H9 (cell line): ENCODE measurements at places on chromosomes 6 and 20. TPM values are rescaled to one million over a fixed set of nuclear protein-coding genes. Genes with fewer than 3 reads are reported as not detected.

The LPA gene
- total RNA-seq = 0.13 and 0.15 TPM in 2 replicates

- no peak for DNase-seq
Observed at GRCh38 chr20:59255256-59255655, 45.2 kb upstream of the EDN3 start.

DNA sequence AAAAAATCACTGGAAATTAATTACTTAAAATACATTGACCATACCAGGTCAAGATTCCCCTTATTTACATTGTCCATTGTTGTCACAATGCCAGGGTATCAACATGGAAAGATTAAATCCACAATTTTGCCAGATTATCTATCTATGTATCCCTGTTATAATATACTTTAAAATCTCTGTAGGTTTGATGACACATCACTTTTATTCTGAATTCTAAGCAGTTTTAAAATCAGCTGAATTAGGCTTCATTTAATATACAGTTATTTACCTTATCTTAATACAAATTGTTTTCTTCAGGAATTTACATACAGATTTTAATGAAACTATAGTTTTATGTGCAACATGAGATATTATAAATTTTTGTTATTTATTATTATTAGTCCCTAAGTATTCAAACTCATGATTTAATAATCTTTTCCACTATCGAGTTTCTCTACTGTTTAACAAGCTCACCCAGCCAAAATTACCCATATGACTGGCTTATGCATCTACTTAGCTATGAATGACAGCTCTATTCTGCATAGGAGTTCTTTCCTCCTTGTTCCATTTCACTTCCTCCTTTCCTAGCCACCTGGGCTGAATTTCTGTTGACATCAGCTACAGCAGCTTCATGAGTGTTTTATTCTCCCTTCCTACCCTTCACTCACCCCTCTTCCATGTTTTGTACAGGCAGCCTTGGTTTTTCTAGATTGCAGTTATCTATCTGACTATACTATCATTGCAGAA lies 654.2 kb upstream of the MAP3K7 start:
- no peak for DNase-seq

DNA sequence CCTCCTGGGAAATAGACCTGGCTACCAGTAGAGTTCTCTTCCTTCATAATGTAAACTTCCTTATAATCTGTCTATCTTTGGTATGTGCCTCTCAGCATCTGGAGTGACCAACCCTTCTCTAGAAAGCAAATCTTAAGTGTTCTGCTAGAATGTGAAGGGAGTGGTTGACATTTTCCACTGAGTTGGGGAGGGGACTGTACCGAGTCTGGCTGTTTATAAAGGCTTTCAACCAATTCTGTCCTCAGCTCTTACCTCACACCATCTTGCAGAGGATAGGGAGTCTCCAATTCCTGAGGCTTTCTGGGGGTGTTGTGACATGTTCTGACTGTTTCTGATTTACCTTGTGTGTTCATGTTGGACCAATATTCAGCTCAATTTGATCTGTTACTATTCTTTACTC lies 39.6 kb downstream of the FAM217A start:
- DNase-seq = no peak

The TTK gene
- total RNA-seq = 46.4 and 47.5 TPM in 2 replicates

The ZC2HC1B gene
- total RNA-seq = not detected in 2 replicates

The HTR1B gene
- total RNA-seq = 0.83 and 1.1 TPM in 2 replicates

The CEBPB gene
- 22.6 and 25.3 TPM in 2 replicates for total RNA-seq

DNA sequence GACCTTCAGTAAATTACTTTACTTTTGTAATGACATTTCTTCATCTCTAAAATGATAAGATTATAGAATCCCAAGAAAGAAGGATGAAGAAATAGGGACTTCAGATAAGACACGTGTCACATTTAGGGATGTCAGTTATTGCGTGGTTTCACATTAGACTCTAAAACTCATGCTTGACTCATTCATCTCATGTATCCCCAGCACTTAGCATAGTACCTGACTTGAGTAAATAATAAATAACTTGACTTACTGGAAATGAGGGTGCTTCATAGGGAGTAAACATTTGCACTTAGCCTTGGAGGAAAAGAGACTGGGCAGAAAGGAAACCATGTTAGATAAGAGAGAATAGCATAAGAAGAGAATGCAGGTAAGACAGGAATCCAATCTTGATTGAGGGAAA lies 37.2 kb downstream of the VTA1 start:
- DNase-seq = no peak

The SEL1L2 gene
- not detected in 2 replicates for total RNA-seq

The TCF15 gene
- 2.0 and 2.7 TPM in 2 replicates for total RNA-seq

The ADGRG6 gene
- 2.2 and 2.5 TPM in 2 replicates for total RNA-seq

The TMEM74B gene
- total RNA-seq = 4.9 and 6.2 TPM in 2 replicates

- no peak for DNase-seq
Observed at GRCh38 chr6:158040051-158040803, 58.6 kb downstream of the SYNJ2 start.

The WFDC5 gene
- not detected in 2 replicates for total RNA-seq

The MYMX gene
- 1.1 and 1.8 TPM in 2 replicates for total RNA-seq

The HRH3 gene
- total RNA-seq = 1.8 and 1.9 TPM in 2 replicates

DNA sequence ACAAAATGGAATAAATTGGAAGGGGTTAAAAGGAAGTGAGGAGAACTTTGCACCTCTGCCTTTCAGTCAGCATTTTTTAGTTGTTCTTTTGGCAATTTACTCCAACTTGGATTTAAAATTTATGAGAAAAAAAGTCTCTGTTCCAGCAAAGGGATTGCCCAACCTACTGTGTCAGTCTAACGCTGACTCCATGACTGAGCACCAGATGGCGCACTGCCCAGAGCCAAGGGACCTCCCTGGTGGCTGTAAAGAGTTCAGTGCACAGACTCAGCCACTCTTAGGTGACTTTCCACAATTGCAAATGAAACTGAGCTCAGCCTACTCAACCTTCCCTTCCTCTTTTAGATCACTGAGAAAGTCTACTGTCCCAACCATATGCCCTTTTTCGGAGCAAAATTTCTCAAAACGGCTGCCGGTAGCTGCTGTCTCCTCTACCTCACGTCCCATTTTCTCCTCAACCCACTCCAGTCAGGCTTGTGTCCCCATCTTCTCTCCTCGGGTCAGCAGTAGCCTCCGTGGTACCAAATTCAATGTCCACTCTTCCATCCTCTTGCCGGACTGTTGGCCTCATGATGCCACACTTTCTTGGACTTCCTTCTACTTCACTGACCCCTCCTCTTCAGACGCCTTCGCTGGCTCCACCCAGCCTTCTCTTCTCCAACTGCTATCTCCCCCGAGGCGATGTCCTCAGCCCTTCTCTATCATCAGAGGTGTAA lies 38.7 kb downstream of the GSTA2 start:
- DNase-seq = peak; percentile 71

DNA sequence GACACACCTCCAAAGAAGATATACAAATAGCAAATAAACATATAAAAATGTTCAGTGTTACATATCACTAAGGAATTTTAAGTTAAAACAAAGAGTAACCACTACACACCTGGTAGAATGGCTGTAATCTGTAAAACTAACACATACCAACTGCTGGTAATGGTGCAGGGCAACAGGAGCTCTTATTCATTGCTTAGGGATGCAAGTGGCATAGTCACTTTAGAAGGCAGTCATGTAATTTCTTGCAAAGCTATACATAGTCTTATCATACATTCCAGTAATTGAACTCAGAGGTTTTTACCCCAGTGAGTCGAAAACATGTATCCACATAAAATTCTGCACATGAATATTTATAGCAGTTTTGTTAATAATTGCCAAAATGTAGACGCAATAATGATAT lies 906.8 kb upstream of the CITED2 start:
- no peak for DNase-seq

- no peak for DNase-seq
Observed at GRCh38 chr6:106783640-106784566, 154.5 kb downstream of the QRSL1 start.

- DNase-seq = peak; percentile 53
Observed at GRCh38 chr6:8170245-8170644, 67.9 kb upstream of the EEF1E1 start.

- no peak for DNase-seq
Observed at GRCh38 chr6:152356662-152357061, 280.5 kb downstream of the SYNE1 start.
